Retinal pigment epithelial cell (primary cell): ENCODE measurements at places on chromosomes 16 and 17.

DNA sequence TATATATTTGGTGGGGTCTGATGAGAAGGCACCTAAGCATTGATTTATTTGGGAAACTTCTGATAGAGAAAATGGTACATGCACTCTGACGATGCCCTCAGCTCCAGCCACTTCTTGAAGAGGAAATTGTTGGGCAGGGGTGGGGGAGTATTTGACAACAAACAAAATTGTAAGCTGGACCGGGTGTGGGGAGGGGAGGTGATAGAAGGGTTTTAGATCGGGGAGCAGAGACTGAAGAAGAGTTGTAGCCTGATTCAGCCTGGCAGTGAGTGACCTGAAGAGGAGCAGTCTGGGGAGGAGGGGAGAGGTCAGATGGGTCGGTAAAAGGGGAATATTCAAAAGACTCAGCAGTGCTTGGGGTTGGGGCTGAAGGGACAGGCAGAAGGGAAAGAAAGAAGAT, 2284.7 kb downstream of the TP53TG3F start:
- DNase-seq: no peak

DNA sequence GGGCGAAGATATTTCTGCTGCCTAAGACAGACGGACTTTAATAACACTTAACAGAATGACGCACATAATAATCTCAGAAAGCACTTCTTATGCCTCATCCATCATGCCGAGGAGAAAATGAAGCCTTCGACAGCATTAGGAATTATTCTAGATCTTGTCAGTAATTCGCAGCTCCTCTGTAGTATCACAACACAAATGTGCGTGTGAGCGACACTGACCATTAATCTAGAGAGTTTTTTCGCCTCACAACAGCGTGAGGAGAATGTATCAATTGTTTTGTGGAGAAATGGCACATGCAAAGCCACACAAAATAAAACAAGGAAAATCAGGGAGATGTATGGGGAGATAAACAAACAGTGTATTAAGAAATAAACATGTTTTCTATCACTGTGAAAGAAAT, 410.2 kb upstream of the PSMD7 start:
- no peak for DNase-seq

DNA sequence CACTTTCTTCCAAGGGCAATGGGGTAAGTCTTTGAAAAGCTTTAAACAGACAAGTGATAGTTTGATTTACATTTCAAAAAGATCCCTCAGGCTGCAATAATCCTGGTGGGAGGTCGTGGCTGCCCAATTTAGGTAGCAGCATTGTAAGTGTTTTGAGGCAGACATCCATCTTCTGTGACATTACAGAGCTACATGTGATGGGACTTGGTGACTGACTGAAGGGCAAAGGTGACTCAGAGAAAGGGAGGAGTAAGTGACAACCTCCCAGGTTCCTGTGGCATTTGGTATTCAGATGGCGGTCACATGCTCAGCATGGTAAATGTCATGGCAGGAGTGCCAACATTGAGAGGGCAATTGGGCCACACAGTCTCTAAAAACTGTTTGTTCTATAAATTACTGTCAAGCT, 26.5 kb downstream of the STAT3 start:
- DNase-seq: no peak

- no peak for DNase-seq
Measured at GRCh38 chr17:32875923-32876416, 954 bp downstream of the MYO1D start.

GRCh38 chr16:87917503-87917902, 18.8 kb downstream of the CA5A start:
- no peak for DNase-seq

DNA sequence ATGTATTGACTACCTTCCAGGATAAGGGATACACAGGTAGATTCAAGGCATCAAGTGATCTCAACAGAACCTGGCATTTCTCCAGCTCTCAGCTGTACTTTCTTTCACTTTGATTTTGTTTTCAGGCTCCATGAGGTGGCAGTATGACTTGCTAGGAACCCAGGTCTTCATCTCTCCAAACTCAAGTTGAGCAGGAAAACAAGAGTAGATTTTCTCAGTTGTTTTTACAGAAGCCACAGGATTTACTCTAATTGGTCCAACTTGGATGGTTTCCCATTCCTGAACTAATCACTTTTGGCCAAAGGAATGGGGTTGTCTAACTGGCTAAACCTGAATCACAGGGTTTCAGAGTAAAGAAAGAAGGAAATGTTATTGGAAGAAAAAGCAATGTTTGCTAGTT, 146.6 kb downstream of the TRIM37 start:
- DNase-seq: peak; percentile 84

GRCh38 chr16:72389791-72390190, 217.8 kb upstream of the PMFBP1 start:
- no peak for DNase-seq

DNA sequence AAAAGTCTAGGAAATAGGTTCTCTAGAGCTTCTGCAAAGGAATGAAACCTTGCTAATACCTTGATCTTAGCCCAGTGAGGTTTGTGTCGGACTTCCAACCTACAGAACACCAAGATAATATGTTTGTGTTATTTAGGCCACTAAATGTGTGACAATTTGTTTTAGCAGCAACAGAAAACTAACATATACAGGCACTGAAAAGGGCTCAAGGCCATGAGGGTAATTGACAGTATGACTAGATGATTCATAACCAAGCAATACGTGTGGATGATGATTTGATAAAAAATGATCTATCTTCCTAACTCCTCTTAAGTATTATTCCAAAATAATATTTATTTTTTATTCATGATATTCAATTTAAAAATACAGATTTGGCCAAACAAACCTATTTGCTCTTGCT, 27.7 kb upstream of the MED13 start:
- DNase-seq: no peak

DNA sequence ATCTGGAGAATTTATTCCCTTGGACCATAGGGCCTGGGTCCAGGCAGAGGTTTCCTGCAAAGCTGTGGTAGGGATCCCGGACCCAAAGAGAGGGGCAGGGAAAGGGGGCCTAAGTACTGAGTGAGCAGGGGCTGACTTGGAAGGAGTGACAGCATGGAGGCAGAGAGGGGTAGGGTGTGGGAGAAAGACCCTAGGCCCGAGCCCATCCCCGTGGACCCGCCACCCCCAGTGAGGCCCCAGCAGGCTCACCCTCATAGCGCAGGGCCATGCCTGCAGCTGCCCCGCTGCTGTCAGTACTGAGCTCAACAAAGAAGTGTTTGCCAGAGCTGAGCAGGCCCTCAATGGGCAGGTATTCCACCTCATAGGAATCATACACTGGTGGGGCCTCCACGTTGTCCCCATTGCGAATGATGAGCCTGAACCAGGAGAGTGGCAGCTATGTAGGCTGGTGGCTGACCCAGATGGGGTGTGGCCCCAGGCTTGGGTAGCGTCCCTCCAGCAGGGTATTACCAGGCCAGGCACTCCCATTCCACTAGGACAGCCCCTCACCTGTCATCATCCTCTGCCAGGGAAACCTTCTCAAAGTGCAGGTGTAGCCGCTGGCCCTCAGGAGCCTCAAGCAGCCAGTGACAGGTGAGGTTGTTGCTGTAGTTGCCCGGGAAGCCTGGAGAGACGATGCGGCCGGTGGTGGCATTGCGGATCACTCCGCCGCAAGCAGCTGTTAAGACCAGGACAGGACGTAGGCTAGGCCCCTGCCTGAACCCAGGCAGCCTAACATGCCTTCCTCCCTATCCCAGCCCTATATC, 9.1 kb upstream of the PHF12 start:
- no peak for DNase-seq

GRCh38 chr16:12096157-12096777, 119.7 kb downstream of the SNX29 start:
- DNase-seq: no peak

DNA sequence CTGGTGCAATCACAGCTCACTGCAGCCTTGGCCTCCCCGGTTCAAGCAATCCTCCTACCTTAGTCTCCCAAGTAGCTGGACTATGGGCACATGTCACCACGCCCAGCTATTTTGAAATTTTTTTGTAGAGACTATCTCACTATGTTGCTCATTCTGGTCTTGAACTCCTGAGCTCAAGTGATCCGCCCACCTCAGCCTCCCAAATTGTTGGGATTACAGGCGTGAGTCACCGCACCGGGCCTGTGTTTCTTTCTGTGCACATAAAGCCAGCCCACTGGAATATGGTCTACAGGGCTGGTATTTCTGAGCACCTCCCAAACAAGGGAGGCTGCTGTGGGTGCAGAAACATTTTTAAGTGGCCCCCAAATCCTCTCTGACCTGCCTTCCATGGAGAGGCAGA, 8.4 kb downstream of the TMEM95 start:
- DNase-seq: no peak
